Umbilical cord (tissue), 2 donors: ENCODE measurements at places on chromosomes 5 and 9. TPM values are rescaled to one million over a fixed set of nuclear protein-coding genes. Genes with fewer than 3 reads are reported as not detected.

DNA sequence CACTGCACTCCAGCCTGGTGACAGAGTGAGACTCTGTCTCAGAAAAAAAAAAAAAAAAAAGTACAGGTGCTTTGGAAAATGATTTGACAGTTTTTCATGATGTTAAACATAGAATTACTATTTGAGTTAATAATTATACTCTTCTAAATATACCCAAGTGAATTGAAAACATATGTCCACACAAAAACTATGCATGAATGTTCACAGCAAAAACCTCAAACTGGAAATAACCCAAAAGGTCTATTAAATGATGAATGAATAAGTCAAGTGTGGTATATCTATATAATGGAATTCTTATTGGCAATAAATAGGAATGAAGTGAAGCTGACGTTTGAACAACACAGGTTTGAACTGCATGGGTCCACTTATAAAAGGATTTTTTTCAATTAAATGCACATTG is 207.2 kb upstream of the DAB2 start:
- DNase-seq: no peak

DNA sequence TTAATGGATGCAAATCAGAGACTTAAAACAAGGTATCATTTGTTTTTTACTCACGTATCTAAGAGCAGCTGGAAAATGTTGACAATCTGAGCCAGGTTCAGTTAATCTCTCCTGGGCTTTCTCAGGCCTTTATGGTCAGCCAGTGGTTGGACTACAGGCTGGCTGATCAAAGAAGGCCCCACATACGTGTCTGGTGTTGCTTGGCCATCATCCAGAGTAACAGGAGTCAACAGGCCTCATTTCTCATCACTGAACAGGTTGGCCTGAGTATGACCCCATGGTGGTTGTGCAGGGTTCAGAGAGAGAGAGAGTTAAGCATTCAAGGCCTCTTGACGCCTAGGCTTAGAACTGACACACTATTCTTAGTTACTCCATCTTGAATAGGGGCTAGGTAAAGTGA is 97.0 kb upstream of the VLDLR start:
- no peak for DNase-seq

DNA sequence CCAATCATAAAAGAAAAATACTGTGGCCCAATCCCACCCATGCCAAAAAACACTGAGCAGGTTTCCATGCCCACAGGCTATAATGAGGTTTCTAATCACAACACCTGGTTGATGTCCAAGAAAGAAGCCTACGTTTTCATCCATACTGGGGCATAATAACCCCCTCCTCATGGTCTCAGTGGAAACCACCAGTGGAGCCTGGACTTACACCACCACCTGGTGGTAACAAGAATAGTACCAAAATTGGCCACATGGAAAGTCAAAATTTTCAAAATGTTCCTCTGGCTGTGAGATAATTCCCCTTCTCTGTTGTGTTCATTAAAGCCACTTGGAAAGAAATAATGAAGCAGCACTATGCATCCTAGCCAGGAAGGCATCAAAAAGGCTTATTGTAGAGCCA is 687.3 kb upstream of the ST8SIA4 start:
- DNase-seq: no peak

GRCh38 chr5:26737348-26738265 is 300.8 kb downstream of the CDH9 start:
- no peak for DNase-seq

GRCh38 chr9:19495186-19496028 is 86.6 kb downstream of the ACER2 start:
- DNase-seq: no peak

- DNase-seq: no peak
Measured at GRCh38 chr5:53321073-53321472, 159.4 kb upstream of the FST start.

DNA sequence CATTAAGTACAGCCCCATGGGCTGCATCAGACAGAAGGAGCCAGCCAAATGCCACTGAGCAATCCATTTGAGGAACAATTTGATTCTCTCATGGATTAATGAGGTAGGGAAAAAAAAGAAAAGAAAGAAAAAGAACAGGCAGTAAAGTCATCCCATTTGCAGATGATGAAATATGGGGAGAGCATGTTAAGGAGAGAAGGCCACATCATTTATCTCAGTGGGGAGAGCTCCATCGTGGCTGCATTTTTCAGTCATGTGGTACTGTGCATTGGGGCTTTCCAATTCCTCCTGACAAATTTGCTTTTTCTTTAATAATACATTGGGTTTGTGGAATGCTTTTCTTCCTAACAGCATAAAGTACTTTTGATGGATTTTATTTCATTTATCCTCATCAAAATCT is 375.2 kb upstream of the TLE4 start:
- peak; percentile 7 for DNase-seq

DNA sequence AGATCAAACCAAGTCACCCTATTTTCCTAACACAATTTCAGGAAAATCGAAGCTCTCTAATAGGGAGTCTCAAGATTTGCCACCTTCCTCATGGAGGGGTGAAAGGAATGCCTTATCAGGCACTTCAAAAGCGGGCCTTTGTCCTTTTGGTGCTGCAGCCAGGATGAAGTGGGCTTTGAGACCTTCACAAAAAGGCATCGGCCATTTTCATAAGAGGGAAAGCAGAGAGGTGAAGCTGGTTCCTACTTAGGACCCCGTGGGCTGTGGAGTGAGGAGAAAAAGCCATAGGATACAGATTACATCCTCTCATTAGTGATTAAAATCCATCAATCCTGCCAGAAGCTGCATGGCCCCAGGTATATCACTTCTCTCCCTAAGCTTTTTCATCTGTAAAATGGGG is 859 bp downstream of the CDKN2AIPNL start:
- DNase-seq: no peak

DNA sequence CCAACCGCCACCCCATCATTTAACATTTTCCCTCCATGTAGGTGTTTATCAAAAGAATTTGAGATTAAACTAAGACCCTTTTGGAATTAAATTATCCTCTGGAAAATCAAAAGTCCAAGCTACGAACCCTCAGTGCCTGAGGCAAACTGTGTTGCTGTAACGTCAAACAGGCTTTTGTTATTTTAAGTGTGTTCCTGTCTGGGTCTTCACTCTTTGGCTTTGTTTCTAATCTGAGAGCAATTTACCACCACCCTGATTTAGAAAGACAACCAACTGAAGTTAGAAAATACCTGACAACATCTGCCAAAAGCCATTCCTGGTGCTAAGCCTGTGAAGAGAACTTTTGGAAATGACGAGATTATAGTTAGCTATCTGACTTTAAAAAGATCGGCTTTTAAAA is 199.9 kb downstream of the DIRAS2 start:
- no peak for DNase-seq

- peak; percentile 67 for DNase-seq
Measured at GRCh38 chr9:84874596-84874995, 205.1 kb downstream of the NTRK2 start.

GRCh38 chr9:121217609-121218292 is 16.1 kb upstream of the RAB14 start:
- DNase-seq: no peak

GRCh38 chr5:137935190-137935589 is 45.9 kb downstream of the PKD2L2 start:
- DNase-seq: no peak

- DNase-seq: no peak
Measured at GRCh38 chr5:134275822-134276221, 49.9 kb upstream of the PPP2CA start.

DNA sequence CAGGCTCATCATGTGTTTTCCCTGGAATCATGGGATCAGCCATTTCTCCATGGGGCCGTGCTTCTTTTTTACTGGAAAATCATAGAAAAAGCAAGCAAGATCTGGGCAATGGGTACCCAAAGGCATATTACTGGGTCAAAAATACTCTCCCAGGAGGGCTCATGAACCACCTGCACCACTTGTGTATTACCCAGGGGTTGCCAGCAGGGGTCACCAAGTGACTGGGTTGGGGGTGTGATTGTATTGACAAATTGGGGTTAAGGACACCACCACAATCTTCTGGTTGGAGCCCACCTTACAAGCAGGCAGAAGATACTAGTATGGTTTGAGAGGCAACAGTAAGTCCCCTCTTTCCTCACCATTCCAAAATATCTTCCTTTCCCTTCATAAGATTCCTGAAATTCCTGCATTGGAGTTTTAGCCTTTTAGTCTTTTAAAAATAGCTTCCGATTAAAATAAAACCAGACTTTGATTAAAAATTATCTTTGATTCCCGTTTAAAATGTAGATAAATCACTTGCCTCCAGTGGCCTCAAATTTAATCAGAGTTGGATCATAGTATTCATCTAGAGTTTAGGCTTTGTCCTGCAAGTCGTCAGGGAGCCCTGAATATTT is 603.3 kb downstream of the KIF4B start:
- no peak for DNase-seq

GRCh38 chr5:181149355-181149754 is 2.0 kb downstream of the OR2V2 start:
- no peak for DNase-seq

GRCh38 chr9:6219981-6220380 is 4.4 kb downstream of the IL33 start:
- DNase-seq: no peak

- DNase-seq: no peak
Measured at GRCh38 chr5:111320953-111321352, 96.8 kb downstream of the CAMK4 start.

- no peak for DNase-seq
Measured at GRCh38 chr9:87464992-87465378, 32.7 kb upstream of the DAPK1 start.

GRCh38 chr9:76654051-76654461 is 110.2 kb upstream of the PCA3 start:
- no peak for DNase-seq

GRCh38 chr5:167029488-167029887 is 1262.0 kb upstream of the WWC1 start:
- no peak for DNase-seq

GRCh38 chr9:129958796-129959195 is 84.2 kb downstream of the FNBP1 start:
- DNase-seq: no peak

GRCh38 chr9:98329281-98329680 is 73.8 kb upstream of the TBC1D2 start:
- DNase-seq: no peak

- no peak for DNase-seq
Measured at GRCh38 chr9:135073741-135074305, 13.6 kb upstream of the OLFM1 start.

DNA sequence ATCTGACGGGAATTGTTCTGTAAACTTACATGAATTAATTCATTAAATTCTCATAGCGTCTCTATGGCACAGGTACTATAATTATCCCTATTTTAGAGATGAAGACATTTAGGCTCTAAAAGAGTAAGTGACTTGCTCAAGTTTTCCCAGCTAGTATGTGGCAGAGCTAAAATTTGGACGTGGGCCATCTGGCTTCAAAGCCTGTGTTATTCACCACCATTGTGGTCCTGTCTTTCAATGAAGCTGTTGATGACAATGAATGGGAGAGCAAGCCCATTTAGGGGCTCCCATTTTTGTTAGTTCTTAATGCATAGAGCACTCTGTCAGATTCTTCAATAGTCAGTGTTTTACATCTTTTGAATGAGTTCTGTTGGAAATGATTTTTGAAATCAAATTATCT is 236.0 kb upstream of the CD180 start:
- no peak for DNase-seq

GDA gene
- total RNA-seq: 6.0 TPM

TAS2R1 gene
- 0.72 TPM for total RNA-seq

HMMR gene
- total RNA-seq: 5.3 TPM

PSIP1 gene
- 30.1 TPM for total RNA-seq

NRARP gene
- 1.9 TPM for total RNA-seq

IRX1 gene
- 4.3 TPM for total RNA-seq

ZNF883 gene
- total RNA-seq: 1.7 TPM

SAPCD2 gene
- 2.6 TPM for total RNA-seq

FOXD4 gene
- 3.4 TPM for total RNA-seq

TXNDC8 gene
- 5.1 TPM for total RNA-seq

TSSK1B gene
- 2.9 TPM for total RNA-seq
